ENCODE measurements at places on chromosomes 6 and 20.

DNA sequence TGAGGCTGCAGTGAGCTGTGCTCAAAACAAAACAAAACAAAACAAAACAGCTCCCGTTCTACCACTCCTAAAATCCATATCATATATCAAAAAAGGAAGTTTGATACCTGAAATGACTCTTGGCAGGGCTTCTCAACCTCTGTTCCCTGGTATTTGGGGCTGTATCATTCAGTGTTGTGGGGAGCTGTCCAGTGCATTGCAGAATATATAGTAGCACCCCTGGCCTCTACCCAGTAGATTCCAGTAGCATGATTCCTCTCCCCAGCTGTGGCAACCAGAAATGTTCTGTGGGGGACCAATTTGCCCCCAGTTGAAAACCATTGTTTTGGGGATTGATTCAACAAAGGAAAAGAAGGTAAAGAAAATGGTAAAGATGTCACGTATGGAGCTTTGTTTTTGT is 238.9 kb downstream of the PRL start:
- no peak for DNase-seq

GRCh38 chr6:143465546-143465945 is 14.9 kb downstream of the PEX3 start:
- DNase-seq = no peak

- no peak for DNase-seq
Observed at GRCh38 chr6:112258642-112259336, 4.4 kb upstream of the LAMA4 start.

DNA sequence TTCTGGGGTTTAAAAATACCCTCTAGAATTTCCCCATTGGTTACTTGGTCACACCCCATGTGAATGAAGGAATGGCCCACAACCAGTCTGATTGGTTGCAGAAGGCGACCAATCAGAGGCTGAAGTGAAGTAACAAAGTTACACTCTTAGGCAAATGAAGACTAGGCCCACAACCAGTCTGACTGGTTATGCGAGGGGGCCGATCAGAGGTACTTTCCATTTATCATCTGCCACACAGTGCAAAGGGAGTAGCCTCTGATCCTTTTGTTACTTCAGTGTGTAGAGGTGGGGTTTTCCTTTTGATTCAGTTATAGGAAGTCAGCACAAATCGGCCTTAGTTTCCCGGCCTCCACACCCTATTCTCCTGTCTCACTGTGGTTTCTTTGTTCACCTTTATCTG is 61.2 kb upstream of the SGK1 start:
- DNase-seq = no peak

DNA sequence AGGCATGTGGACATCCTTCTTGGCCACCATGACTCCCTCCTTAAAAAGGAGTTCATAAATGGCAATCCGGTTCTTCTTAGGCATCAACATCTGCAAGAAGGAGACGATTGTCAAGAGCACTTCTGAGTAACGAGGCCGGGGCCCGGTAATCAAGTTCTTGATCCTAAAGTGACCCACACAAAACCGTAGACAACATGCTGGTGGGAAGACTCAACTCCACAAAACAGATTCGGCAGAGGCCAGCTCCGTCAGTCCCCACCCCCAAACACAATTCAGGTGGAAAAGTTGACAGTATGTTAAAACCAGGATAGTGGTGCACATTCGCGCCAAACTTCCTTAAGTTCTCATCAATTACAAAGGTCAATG is 754 bp downstream of the RPS10 start:
- DNase-seq = no peak

GRCh38 chr20:1370548-1371110 is 22.2 kb downstream of the FKBP1A start:
- no peak for DNase-seq

GRCh38 chr6:14499841-14500240 is 382.3 kb downstream of the CD83 start:
- DNase-seq = peak; percentile 32
